Mesendoderm (in vitro differentiated cells): ENCODE measurements at places on chromosomes 5 and 9.

GRCh38 chr5:142977363-142978051 is 207.3 kb downstream of the ARHGAP26 start:
- DNase-seq: peak; percentile 67

DNA sequence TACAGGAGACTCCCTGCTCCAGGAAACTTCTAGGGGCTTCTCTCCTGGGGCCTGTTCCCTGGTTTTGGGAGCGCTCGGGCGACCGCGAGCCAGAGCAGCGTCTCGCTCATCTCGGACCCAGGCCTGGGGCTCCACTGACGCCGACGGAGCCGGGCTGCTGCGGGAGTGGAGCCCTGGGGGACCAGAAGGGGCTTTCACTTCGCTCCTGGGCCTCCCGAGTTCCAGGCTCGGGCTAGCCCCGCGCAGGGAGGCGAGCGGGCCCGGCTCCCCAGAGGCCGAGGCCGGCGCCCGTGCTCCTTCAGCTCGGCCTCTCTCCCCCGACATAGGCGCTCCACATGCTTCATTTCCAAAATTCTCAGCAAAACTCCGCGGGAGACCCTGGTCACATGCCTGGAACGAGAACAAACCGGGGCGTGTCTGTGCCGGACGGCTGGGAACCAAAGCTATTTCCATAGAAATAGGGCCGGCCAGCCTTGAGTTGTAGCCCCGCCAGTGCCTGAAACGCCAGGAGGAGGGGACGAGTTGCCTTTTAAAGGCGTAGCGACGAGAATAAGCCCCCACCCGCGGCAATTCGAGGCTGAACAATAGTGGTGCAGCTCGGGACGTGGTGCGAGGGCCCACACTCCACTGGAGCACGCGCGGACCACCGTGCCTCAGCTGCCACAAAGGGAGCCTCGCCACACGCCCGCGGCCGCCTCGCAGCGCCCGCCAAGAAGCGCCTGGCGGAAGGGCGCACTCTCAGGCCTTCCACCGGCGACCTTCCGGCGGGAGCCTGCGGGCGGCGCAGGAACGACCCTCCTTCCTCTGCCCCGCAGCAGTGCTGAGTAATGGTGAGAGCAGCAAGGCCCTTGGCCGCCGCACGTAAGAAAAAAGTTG is 1.1 kb upstream of the G3BP1 start:
- DNase-seq: peak; percentile 94

GRCh38 chr5:19172926-19173470 is 815.0 kb downstream of the CDH18 start:
- DNase-seq: no peak

DNA sequence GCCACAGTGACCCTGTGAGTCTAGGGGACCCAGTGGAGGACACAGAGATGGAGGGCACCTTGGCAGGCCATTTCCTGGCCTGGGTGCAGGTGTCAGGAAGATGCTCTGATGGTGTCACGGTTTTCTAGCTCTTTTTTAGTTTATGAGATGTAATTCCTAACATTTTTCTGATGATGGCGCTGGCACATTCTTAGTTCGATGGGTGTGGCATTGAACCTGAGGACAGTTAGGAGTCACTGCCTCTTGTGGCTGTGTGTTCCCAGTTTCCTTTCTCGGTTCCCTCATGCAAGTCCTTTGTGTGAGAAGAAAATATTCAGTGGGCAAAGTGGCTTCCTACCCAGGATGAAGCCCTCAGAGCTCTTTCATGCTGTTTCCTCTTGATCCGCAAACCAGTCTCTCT is 129.4 kb upstream of the ICE1 start:
- peak; percentile 77 for DNase-seq

DNA sequence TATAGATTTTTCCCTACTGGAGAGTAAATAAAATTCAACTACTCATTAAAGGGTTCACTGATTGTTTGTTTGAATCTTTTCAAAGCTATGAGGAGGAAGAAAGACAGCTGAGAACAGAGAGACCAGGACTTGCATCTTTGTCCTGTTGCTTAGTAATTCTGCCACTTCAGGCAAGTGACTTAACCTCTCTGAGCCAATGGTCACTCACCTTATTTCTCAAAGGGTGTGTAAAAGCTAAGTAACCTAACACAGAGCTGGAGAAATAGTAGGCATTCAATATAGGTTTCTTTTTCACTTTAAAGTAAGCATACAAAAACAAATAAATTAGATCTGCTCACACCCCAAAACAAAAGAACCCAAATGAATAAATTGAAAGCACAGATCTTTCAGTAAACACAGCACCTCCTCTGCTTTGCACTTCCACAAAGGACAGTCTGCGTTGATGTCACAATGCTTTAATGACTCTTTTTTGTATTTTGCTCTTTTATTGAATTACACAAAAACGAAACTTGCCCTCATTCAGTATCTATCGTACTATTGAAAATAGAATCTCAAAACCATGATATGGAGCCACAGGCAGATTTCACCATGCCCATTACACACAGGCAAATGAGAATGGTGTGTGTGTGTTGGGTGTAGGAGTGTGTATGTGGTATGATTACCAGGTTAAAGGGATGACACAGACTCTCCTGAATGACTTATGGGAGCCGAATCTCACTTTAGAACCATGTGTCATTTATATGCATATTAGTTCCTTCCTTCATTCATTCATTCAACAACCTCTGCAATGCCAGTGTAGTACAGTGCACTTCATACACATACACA is 166.0 kb downstream of the EBF1 start:
- no peak for DNase-seq

DNA sequence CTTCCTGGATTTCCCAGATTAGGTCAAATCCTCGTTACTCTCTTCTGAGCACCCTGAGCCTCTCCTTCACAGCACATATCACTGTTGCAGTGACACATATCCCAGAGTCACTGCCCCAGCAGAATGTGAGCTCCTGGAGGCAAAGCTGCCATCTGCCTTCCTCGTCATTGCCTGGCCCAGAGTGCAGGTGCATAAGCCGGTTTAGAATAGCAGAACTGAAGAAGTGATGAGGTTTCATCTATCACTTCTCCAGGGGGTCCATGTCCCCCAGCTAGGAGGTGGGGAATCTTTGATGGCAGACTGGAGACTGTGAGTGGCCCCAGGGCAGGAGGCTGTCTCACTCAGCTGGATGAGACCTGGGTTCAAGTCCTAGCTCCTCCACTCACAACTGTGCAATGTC is 25.8 kb downstream of the NIPAL4 start:
- no peak for DNase-seq

GRCh38 chr9:34574571-34574970 is 15.0 kb downstream of the CNTFR start:
- no peak for DNase-seq

DNA sequence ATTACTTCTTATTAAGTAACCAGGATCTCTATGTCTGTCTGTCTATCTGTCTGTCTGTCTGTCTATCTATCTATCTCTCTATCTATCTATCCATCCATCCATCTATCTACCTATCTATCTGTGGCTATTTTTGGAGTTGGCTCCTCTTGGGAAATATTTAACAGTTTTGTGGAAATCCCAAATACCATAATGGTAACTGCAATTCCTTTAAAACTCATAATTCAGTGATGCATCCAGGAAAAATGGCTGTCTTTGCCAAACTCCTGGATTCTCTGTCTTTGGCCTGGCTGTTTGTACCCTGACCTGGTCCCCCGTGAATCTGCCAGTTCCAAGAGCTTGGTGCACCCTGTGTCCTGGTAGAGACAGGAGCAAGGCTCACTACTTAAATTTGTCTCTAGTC is 197.0 kb downstream of the PCSK1 start:
- DNase-seq: no peak
